NCI-H2029 treated with DMSO at 0.1 percent for 48 hours (cell line): ENCODE measurements at places on chromosomes 3 and 15.

GRCh38 chr3:178155521-178155920 is 380.7 kb upstream of the KCNMB2 start:
- DNase-seq: no peak

DNA sequence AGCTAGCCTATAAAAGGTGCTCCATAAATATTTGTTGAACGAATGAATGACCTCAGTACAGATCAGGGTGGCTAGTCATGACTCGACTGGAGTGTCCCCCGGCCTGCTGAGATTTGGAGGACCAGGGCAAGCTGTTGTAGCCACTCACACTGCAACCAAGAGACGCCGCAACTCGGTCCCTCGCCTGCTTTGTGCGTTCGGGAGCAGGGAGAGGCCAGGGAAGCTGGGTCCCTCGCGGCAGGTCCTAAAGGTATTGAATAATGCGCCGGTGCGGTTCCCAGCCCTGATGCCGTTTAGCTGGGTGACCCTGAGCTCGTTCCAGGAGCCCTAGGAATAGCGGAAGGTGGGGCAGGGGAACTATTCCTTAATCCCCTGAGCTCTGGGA is 1.8 kb downstream of the IGDCC4 start:
- no peak for DNase-seq

DNA sequence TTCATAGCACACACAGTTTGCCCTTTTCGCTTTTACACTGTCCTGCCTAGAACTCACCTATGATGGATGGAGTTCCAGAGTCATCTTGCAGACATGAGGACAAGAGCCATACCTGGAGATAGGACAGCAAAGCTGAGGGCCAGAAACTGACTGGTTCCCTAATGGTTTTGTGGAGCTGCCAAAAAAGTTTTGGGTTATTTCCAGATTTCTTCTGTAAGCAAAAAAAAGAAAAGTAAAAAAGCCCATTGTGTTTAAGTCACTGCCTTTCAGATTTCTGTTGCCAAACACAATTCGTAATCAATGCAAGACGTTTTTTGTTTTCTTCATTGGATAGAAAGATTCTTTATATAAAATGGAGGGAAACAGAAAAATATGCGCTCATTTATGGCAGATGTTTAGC is 42.4 kb upstream of the KY start:
- no peak for DNase-seq

DNA sequence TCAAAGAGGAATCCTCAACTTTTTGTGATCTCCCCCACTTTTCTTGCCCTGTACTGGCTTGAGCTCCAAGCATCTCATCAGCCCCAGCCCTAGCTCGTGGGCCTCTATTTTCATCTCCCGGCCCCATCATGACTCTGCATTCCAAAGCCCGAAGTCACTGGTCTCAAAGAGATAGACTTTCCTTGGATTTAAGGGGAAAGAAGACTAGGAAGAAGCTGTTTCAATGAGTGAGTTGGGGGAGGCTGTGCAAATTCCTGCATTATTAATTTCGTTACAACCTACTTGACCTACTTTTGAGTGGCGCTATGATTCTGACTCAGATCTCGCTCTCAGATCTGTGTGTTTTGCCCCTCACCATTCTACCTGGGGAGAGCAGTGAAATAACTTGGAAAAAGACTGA is 266.6 kb upstream of the TBL1XR1 start:
- no peak for DNase-seq

GRCh38 chr3:181610973-181611265 is 100.8 kb upstream of the SOX2 start:
- DNase-seq: no peak

- DNase-seq: no peak
Measured at GRCh38 chr3:78762121-78762520, 1005.7 kb downstream of the ROBO1 start.

DNA sequence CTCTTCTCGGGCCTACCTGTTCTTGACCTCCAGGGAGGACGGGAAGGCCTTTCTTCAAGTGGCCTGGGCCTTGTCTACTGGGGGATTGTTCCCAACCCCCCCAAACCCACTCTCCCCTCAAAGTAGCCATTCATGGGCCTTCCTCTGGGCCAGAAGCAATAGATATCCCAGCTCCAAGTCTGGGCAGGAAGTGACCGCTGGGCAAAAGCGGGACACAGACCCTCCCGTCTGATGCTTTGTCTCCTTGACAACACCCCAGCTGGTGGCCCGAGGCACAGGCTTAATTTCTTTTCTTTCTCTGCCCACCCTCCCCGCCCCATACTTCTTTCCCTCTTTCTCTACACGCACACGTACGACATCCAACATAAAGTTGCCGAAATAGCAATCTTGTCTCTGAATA is 41.4 kb upstream of the FEZF2 start:
- DNase-seq: no peak

DNA sequence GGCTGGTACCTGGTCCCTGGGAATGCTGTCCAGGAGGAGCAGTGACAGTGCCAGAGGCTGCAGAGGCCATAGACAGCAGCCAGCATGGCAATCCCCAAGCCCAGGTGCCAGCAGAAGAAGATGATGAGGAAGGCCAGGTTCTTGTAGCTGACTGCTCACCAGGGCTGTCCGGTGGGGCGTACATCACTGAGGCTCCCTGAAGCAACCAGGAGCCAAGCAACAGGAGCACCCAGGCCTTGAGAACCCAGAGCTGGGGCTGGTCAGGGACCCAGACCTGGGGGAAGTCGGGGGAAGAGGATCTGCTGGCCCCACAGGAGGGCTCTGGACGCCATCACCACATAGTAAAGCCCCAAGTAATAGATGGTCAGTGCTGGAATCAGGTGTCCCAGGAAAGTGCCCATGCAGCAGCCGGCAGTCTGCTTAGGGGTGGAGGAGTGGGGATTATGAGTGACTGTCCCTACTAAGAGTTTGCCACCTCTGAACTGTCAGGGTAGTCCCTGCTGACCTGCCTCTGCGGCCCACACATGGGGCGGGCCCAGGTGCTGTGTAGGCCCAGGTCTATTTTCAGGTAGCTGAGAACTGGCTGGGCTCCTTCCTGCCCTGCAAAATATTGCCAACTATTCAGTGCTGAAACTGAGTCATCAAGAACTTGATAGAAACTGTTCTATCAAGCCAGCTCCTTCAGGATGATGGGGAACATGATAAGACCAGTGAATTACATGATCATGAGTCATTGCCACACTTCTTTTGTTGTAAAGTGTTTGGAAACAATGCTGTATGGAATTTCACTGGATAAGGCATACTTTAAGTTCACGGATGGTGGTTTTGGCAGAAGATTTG is 68.7 kb downstream of the CHRD start:
- no peak for DNase-seq

DNA sequence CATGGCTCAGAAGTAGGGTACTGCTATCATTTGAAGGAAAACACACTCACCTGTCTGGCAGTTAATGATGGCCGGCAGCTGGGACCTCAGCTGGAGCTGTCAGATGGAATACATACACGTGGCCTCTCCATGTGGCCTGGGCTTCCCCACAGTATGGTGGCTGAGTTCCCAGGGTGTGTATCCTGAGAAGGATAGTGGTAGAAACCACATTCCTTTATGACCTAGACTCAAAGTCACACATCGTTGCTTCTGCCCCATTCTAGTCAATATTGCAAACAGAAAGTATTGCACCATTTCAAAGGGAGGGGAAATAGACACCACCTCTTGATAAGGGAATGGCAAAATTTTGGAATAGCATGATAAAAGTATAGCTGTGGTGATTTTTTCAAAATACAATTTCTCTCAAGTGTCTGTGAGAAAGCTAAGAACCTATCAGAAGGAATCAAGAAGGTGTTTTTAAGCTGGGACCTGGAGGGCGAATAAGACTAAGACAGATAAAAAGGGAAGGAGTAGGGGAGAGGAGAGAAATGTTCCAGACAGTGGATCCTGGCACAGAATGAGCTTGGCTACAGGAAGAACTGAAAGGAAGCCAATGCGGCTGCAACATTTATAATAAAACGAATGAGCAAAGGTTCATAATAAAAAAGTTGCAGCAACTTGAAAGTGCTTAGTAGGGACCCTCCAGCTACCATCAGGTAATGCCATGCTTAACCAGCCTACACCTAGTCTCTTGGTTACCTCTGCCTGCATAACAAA is 40.1 kb upstream of the GALNT15 start:
- DNase-seq: no peak

DNA sequence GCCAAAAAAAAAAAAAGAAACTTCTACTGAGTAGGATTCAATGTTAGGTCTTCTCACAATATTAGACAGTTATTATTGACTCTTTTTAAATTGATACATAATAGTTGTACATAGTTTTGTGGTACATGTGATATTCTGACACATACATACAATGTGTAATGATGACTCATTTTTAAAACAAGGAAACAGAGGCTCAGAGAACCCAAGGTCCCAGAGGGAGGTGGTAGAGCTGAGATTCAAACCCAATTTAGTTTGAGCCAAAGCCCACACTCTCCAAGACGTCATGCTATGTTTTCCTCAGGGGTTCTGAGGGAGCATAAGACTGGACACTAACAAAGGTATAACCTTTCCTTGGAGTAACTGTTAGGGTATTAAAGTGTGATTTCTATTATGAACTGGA is 40.6 kb downstream of the MYO5C start:
- no peak for DNase-seq

GRCh38 chr15:87293031-87293430 is 963.5 kb downstream of the NTRK3 start:
- no peak for DNase-seq

- peak; percentile 21 for DNase-seq
Measured at GRCh38 chr3:901953-902778, 190.7 kb upstream of the CNTN6 start.

GRCh38 chr3:118909763-118910162 is 124.9 kb downstream of the IGSF11 start:
- no peak for DNase-seq
